ENCODE measurements at places on chromosomes 13 and 19.

GRCh38 chr19:17109962-17110598, 34.5 kb downstream of the MYO9B start:
- DNase-seq, result no peak

GRCh38 chr19:681029-682019, 5.1 kb downstream of the FSTL3 start:
- no peak for DNase-seq

DNA sequence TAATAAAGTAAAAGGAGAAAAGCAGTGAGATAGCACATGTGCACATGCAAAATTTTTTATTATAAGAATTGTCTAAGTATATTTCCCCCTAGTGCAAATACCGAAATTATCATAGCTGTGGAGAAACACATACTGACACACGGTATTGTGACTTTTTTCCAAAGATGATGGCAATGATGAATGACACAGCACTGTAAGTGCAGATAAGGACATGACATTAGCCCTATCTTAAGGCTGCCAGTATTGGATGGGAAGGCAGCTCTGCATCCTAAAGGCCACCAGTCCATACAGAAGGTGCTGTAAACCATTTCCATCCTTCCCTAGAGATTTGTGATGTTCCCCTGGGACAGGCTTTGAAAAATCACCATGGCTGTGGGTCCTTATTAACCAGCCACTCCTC, 11.5 kb upstream of the MICU2 start:
- no peak for DNase-seq

- no peak for DNase-seq
These were observed 13.3 kb upstream of the LEUTX start for GRCh38 chr19:39765091-39766076.

DNA sequence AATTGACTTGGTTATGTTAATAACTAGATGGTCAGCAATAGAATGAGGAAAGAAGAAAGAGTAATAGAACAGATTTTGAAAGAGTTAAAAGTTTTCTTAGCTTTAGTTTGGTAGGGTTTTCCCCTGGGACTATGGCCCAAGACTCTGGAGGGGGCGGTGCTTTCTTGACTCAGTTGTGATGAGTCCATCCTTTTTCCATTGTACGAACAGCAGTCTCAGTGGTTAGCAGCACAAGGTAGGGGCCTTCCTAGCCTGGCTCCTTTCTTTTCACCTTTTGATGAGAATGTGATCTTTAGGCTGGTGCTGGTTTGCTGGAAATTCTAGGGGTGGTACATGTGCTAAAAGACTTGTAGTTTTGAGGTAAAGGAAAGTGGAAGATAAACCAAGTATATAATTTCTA, 38.8 kb downstream of the ZNF506 start:
- DNase-seq, result no peak
